ENCODE measurements at places on chromosomes 5 and 9.

DNA sequence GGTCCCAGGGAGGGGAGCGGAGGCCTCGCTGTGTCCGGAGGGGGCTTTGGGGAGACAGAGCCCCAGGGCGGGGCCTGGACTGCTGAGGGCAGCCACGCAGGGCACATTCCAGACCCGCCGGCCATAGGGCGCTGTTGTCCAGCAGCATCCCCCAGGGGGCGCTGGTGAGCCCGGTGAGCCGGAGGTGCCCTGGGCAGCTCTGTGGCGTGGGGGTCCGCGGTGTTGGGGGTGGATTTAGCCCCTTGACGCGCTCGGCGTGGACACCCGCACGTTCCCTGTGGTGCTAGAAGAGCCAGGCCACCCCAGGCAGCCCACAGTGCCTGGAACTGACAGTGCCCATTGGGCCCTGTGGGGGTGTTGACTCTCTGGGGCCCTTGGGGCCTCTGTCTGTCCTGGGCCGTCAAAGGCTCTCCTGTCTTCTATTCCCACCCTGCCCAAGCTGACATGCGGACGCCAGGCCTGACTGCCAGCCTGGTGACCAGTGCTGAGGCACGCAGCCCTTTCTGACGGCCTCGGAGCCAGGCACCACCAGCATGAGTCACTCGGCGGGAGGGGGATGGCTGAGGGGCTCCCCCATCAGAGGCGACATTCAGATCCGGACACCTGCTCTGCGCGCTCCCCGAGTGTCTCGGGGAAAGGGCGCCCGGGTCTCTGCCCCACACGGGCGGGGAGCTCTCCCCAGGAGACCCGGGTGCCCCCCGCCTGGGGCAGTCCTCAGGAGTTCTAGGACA is 23.9 kb downstream of the TPPP start:
- peak; percentile 83 for DNase-seq

DNA sequence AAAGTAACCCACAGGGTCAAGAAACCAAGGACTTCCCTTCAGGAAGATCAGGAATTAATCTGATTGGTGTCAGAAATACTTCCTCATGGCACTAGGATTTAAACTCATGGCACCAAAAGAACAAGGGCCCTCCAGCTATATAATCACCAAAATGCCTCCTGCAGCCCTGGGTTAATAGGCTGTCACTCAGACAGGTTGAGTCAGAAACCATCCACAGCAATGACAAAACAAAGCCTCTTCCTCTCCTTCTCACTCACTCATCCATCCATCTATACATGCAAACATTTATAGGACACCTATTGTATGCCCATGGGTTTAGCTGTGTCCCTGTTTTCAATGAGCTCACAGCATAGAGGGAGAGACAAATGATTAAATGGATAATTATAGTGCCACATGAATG is 62.5 kb upstream of the SPOCK1 start:
- DNase-seq = no peak

GRCh38 chr5:150487199-150488061 is 20.5 kb upstream of the NDST1 start:
- no peak for DNase-seq

GRCh38 chr5:129362456-129362855 is 97.6 kb upstream of the ADAMTS19 start:
- DNase-seq = no peak

DNA sequence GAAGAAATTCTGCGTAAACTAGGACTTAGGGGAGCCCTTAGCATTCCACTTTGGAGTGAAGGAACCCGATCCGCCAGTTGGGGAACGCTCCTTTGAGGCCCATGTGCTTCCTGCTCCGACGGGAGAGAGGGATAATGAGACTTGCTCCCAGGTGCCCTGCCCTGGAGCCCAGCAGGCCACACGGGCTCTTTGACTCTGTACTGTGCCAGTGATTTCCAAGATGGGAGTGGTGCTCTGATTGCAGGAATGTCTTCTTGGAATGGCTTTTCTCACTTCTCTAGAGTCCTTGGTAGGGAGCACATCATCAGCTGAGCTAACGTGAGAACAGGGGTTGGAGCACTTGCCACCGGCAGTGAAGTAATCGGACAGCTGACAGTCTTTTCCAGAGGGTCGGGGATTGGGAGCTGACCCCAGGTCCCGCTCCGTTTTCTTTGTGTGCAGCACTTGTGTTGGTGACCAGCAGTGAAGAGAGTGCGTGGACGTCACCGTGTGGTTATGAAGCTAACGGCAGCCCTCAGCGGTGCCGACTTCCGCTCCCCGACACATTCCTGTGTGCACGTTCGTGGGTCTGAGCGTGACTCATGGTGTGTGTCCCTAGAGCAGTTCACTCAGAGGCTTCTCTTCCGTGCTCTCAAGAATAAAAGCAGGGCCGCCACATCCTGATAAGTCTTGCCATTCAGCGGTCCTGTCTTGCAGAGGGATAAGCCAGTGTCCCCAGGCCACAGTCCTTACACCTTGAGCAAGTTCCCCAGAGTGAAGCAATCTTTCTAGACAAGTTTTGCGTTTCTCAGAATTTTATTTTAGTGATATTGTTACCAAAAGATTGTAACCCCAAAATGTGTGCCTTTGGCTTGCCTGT is 25.6 kb downstream of the ABL1 start:
- DNase-seq = no peak

DNA sequence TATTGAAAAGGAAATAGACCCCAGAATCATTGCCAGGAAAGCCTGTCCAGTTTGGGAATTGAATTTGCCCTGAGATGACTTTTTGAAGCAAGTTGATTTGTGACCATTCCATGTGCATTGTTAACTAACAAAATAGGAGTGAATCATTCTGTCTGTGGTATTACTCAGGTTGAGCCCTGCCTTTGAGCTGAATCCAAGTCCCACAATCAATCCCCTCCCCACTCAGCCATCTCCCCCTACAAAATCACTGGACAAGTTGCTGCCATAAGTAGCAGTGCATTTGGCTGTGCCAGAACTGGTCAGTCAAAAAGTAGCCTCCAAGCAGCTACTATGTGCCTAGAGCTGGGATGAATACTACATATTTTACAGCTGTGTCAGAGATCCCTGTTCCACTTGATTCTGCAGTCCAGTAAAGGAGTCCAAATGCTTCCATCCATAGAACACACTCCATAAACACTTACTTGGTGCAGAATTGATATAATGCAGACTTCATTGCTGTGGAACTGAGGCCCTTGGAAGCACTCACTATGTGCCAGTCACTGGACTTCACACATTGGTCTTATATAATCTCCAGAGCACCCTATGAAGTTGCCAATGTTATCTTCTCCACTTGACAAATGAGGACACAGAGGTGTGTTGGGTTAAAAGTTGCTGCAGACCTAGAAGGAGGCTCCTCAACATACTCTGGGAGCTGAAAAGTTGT is 96.1 kb downstream of the ZNF462 start:
- DNase-seq = no peak

GRCh38 chr5:158119961-158120723 is 261.2 kb upstream of the CLINT1 start:
- DNase-seq = no peak

GRCh38 chr9:96383165-96383942 is at the start of gene SLC35D2:
TSS of gene SLC35D2 (minus strand) at chr9:96383711. CDS start at chr9:96383634, 77 bp downstream.
- DNase-seq = peak; percentile 60

DNA sequence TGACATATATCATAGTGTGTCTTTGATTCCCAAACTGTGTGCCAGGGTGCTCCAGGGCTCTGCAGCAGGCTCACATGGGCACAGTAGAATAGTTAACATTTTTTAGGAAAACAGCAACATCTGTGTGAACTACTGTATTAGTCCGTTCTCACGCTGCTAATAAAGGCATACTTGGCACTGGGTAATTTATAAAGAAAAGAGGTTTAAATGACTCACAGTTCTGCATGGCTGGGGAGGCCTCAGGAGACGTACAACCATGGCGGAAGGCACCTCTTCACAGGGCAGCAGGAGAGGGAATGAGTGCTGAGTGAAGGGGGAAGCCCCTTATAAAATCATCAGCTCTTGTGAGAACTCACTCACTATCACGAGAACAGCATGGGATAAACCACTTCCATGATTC is 82.7 kb downstream of the EGFLAM start:
- DNase-seq = no peak

DNA sequence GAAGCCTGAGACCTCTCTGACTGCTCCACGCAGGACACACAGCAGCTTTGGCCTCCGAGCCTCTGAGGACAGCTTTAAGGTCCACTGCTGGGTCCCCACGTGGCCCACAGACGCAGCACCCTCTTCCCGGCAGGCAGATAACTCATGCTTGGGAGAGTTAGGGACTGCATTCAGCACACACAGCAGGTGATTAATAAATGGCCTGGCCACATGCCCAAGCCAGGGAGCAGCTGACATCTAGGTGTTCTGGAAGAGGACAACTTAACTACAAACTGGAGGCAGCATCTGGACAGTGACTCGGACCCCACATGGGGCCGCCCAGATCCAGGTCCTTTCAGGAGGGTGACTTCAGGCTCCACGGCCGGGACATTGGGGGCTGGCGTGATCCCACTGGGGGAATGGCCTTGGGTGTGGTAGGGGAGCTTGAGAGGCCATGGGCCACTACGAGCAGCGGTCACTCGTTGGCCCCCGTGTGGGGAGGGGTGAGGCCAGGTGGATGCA is 11.3 kb downstream of the NINJ1 start:
- DNase-seq = peak; percentile 4

DNA sequence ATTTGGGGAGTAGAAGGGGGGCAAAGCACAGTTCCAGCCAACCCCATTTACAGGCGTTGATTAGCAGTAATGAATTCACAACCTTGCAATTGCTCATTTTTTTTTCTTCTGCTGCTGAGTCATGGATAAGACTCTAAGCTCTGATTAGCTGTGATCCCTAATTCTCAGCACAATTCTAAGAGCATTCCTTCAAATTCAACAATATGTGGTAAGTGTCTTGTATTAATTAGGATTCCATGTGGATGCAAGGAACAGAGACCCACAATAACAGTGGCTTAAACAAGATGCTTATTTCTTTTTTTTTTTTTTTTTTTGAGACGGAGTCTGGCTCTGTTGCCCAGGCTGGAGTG is 133.4 kb downstream of the PALM2AKAP2 start:
- no peak for DNase-seq

DNA sequence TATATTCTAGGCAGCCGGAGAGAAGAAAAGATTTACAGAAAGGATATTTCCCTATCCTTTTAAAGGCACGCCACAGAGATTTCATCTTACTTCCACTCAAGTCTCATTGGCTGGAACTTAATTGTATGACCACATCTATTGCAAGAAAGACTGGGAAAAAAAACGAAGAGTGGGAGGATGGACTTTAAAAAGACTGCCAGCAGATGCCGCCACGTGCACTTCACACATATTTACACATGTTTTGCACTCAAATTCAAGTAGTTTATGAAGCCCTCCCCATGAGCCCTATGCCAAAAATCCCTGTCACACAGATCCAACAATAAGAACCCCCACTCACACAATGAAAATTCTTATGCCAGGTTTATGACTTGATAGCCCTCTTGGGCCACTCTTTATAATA is 138.5 kb upstream of the TYRP1 start:
- DNase-seq = no peak

DNA sequence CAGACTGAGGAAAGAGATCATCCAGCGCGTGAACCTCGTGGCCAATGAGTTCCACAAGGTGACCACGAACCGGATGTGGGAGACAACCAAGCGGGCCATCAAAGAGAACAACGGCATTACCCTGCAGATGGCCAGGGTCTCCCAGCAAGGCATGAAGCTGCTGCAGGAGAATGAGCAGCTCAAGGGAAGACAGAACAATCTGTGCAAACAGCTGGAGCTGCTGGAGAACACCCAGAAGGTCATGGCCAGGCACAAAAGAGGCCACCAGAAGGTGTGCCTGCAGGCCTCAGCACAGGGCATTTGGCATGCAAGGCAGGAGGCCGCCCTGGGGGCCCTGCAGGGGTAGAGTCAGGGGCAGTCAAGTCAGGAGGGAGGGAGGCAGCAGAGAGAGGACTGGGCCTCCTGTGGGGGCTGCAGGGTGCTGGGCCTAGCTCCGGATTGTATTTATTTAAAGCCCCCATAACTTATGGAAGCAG is 4.2 kb downstream of the PTRH1 start:
- no peak for DNase-seq

- peak; percentile 21 for DNase-seq
Measured at GRCh38 chr5:151318850-151319732, 15.5 kb upstream of the SLC36A3 start.

- no peak for DNase-seq
Measured at GRCh38 chr5:112138526-112138925, 280.6 kb downstream of the EPB41L4A start.

DNA sequence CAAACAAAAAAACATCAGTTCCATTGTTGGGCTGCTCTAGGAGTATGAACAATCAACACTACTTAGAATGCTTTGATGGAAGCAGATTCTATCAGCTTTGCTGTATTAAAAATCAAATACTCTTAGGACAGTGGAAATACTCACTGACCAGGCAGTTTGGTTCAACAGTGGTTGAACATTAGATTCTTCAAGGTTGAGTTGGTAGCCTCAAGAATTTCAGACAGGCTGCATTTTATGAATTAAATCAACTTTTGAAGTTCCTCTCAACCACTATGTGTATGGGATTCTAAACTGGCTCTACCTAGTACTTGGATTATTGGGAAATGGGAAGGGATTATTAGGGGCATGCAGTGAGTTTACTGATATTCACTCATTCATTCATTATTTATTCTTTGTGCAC is 35.0 kb downstream of the ACTBL2 start:
- DNase-seq = no peak

DNA sequence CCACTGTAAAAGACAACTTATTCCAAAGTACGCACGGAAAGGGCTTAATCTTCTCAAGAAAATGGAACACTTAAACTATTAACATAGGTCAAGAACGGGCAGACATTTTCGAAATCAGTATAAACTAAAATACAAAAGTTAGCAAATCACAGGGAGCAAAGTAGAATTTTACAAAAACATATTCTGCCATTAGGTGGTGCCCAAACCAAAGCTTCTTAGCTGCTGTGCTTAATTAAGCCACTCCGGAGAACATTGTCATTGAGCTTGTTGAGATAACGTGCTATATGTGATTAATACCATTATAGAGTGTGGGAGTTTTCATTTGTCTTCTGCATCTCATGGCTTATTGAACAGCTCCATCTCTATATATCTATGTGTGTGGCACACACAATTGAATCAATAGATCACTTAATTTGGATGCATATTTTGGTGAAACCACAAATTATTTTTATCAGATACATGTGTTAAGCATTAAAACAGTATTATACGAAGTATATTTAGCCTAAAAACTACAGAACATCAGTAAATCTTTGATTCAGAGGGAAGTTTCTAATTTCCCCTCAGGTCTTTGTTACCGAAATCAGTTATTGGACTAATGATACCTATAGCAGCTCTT is 23.4 kb downstream of the UBLCP1 start:
- no peak for DNase-seq

GRCh38 chr9:89617978-89618377 is 13.2 kb downstream of the GADD45G start:
- no peak for DNase-seq
